ENCODE measurements at places on chromosomes 6 and 20.

GRCh38 chr20:60102665-60103210 lies 144.5 kb downstream of the CDH26 start:
- DNase-seq: no peak

DNA sequence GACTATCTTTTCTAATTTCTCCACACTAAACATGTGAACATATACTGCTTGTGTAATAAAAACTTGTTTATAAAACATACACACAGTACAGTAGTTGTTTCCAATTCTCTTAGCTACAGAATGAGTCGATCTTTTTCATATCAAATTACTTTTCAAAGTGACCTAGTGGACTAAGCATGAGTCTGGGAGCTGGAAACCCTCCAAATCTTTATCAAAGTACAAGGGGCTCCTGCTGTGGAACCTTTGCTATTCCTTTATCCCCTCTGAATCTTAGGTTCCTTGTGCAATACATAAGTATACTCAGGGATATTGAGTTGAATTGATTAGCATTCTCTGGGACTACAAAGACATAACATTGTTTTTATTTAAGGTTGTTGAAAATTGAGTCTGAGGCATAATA lies 48.7 kb upstream of the TAB2 start:
- DNase-seq: no peak

GRCh38 chr6:110037726-110038295 lies 59.7 kb downstream of the GPR6 start:
- DNase-seq: no peak

DNA sequence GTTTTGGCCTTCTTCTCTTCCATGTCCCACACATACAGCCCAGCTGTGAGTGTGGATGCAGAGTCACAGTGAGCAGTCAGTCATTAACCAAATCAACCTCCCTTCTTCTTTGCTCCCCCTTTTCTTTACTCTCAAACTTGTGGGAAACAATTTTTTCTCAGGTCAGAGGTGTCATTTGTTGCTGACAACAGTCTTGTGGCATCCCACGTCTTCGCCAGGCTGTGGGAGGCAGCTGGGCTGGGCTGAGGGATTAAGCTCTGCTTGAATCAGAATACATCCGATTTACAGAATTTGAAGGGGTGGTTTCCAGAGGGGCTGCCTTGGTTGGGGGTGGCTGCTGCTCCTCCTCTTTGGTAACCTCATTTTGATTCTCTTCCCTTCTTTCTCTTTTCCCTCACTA lies 40.5 kb downstream of the SCGN start:
- DNase-seq: no peak

GRCh38 chr20:19692685-19693119 lies 65.4 kb upstream of the RIN2 start:
- peak; percentile 13 for DNase-seq

DNA sequence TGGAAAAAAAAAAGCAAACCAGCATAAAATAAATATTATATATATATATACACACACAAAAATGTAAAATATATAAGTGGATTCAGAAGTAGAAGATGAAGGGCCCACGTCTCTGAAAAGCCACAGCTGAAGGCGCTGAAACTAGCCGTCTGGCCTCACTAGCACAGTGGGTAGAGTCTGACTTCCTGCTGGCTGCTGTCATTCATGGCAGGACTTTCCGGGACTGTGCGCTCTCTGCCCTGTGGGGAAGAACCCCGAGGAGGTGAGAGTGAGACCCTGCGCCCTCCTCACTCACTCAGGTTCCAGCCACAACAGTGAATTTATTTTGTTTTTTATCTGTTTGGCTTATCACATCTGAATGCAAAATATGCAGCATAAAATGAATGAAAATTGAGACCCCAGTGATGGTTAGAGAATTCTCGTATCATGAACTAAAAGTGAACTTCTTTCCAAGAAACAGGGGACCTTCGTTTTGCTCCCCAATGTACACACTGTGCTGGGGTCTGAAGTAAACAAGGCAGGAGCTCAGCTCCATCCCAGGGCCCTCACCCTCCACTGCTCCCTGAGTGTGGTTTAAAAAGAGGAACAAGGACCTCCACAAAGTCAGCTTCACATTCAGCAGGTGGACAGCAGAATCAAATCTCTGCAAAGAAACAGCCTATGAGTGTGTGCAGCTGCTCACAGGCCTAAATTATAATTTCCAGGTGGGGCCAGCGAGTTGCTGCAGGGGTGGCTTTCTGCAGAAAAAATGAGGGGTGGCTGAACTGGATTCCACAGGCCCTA lies 1.3 kb upstream of the RAMACL start:
- no peak for DNase-seq

GRCh38 chr6:2155206-2155605 lies 90.2 kb downstream of the GMDS start:
- no peak for DNase-seq

- DNase-seq: no peak
Measured at GRCh38 chr6:170360476-170360875, 53.9 kb downstream of the FAM120B start.

DNA sequence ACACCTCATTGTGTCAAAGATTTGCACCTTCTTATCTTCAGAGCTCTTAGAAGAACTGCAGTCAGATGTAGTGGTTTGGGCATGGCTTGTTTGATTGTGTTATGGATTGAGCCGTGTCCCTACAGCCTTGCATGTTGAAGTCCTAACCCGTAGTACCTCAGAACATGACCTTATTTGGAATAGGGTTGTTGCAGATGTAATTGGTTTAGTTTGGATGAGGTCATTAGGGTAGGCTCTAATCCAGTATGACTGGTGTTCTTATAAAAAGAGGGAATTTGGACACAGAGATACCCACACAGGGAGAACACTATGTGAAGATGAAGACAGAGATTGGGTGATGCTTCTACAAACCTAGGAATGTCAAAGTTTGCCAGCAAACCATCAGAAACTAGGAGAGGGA lies 35.4 kb upstream of the PHACTR2 start:
- no peak for DNase-seq

DNA sequence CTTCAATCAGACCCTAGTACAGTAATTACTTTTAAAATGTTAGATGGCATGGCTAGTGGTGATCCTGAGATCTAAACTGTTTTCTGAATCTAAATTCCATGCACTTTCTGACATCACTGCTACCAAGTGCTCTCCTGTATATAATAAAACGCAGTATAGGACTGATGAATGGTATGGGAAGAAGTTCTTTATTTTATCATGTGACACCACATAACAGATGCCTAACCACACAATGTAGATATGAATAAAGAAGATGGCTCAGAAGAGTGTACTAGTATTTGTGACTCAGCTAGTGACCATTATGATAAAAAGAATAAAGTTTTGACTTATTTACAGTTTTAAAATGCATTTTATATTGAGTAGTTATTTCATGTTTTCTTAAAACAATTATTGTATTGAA lies 8.5 kb downstream of the NDUFAF4 start:
- no peak for DNase-seq

- no peak for DNase-seq
Measured at GRCh38 chr6:26180346-26180745, 93.1 kb downstream of the HFE start.

DNA sequence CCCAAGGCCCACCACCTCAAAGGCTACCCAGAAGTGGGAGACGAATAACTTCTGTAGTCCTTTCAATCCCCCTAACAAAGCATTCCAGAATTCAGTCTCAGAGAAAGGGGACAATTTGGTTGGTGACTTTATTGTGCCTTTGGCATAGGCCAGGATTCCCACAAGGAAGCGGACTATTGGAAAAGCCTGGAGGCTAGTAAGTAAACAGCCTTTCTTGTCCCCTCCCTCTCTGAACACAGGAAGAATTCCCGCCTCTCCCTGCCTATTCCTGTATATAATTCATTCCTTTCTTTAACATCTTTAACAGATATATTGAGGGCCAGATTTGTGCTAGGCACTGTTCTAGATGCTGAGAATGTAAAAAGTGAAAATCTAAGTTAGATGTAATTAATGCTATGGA lies 36.1 kb downstream of the RNF8 start:
- DNase-seq: no peak

DNA sequence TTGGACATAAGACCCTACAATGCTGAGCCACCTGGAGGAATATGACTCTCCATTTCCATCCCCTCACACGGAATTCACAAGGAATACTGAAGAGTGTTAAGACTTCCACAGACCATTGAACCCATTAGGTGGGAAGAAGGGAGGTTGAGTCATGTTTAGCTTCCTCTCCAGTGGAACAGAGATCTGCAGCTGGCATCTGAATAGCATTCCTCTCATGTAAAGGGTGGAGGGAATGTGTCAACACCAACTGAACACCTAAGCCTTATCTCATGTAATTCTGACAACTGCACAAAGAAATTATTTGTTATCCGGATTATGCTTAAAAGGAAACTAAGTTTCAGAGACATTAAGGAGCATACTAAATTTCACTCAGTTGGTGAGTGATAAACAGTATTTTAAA lies 705.9 kb downstream of the MAFB start:
- DNase-seq: no peak

- DNase-seq: no peak
Measured at GRCh38 chr6:161356167-161356854, 82.5 kb upstream of the AGPAT4 start.

- no peak for DNase-seq
Measured at GRCh38 chr20:4161401-4162251, 146.3 kb upstream of the RNF24 start.

- DNase-seq: no peak
Measured at GRCh38 chr6:170260686-170261085, 30.2 kb downstream of the DLL1 start.

DNA sequence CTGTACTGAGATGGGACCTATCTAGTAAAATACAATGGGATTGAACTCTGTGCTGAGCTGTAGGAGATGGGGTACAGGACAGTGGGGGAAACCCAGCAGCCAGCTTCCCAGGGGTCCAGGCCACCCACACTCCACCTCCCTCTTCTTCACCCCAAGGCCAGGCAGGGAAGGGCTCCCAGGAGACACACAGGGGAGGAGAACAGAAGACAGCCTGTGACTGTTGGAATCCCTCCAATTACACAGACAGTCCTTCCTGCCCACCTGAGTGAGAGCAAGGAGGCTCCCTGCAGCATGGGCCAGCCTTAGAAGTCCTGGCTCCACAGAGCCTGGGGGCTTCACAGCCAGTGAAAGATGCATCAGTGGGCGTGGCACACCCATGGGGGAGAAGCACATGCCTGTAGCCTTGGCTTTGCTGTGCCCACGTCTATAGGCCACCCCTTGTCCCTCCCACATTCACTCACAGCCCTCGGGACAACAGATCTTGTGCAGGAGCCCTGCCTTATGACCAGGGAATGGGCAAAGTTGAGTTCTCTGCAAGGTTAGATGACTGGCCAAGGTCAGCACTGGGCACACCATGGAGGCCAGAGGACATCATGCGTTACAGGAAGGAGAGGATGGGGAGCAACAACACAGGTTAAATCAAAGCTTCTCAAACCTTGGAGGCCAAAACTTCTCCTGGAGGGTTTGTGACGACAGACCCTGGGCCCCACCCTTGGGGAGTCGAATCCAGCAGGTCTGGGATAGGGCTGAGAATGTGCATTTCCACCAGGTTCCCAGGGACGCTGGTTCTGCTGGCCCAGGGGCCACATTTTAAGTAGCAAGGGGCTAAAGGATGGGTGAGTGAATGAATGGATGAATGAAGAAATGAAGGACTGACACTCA lies 12.3 kb upstream of the CST7 start:
- DNase-seq: no peak

- DNase-seq: no peak
Measured at GRCh38 chr6:119142041-119142440, 63.6 kb upstream of the FAM184A start.

DNA sequence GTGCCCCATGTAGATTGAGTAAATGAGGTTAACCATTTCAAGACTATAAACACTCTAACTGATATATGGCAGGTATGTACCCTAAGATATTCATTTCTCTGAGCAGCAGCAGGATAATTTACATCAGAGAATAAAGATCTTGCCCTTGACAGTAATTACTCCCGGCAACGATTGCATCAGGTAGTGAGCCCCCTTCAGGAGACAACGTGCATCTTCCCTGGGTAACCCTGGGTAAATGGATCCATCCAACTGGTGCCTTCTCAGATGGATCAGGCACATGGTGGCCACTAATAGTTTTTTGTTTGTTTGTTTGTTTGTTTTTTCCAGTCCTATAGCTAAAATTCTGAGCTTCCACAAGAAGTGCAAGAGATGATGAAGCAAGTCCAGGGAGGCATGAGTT lies 469.4 kb upstream of the SLC35B3 start:
- no peak for DNase-seq

DNA sequence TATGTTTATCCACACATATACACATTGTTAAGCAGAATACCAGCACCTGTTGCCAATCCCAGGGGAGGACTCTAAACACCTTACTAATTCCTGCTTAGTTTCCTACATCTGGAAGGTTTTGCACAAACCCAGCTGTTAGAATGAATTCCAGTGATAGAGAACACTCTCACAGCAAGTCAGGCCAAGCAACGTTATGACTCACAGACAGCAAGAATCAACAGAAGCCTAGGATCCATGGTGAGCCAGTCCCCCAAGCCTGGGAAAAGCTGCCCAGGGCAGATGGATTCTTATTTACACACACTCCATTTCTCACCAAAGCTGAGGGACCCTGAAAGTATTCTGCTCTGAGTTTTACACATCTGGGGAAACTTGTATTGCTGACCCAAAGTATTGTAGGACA lies 291.7 kb downstream of the SLC35F1 start:
- no peak for DNase-seq

DNA sequence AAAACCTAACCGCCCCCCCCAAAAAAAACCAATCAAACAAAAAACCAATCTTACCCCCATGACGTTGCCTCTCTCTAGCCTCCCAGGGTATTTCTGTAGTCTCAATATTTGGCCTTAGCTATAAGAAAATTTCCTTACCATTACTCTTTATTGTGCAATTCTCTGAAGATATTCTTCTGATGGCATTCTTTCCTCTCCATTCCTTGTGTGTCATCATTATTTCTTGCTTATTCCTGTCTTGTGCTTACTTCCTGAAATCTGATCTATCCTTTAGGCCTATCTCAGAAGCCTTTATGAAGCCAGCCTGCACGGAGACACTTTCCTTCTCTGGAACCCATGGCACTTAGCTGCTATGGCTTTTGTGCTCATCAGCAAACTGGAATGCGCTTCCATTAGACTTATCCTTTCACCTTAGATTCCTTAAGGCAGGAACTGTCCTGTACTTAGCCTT lies 65.9 kb upstream of the DDR1 start:
- DNase-seq: no peak

DNA sequence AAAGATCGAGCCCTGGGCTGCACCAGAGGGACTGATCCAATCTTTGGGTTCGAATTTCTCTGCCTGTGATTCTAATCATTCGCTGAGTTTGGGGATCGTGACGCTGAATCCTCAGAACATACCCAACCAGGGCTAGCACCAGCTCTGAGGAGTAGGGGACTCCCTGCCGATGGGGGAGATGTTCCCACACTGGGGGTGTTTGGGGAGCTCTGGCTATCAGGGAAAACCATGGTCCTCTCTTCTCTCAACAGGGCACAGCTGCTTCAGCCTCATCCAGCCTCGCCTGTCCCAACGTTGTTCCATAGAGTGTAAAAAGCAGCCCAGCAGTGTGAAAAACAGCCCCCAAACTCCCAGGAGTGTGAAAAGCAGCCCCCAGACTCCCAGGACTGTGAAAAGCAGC lies 136.6 kb downstream of the ANKRD60 start:
- DNase-seq: no peak

- no peak for DNase-seq
Measured at GRCh38 chr6:7132398-7133035, 24.8 kb downstream of the RREB1 start.
